ENCODE measurements at places on chromosomes 4 and X.

- no peak for DNase-seq
Observed at GRCh38 chr4:79820427-79820826, 252.6 kb downstream of the ANTXR2 start.

DNA sequence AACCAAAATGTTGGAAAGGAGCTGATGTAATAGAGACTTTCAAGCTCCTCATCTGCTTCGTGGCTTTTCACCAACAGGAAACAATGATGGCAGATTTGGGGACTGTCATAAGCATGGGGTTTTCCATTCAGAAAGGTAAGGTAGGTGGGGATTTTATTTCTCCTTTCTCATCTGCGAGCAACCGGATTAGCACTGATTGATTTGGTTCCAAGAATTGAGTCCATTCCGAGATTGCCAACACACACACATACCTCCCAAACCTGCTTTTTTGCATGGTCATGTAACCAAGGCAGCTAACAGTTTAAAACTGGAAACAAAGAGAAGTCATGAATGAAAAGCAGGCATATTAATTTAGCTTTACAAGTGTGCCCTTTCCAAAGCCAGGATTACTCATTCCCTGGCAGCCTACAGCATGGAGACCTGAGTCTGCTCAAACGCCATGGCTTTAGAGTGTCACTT is 63.0 kb upstream of the LNX1 start:
- DNase-seq: no peak

- peak; percentile 48 for DNase-seq
Observed at GRCh38 chr4:155342142-155342541, 34.6 kb downstream of the MAP9 start.

DNA sequence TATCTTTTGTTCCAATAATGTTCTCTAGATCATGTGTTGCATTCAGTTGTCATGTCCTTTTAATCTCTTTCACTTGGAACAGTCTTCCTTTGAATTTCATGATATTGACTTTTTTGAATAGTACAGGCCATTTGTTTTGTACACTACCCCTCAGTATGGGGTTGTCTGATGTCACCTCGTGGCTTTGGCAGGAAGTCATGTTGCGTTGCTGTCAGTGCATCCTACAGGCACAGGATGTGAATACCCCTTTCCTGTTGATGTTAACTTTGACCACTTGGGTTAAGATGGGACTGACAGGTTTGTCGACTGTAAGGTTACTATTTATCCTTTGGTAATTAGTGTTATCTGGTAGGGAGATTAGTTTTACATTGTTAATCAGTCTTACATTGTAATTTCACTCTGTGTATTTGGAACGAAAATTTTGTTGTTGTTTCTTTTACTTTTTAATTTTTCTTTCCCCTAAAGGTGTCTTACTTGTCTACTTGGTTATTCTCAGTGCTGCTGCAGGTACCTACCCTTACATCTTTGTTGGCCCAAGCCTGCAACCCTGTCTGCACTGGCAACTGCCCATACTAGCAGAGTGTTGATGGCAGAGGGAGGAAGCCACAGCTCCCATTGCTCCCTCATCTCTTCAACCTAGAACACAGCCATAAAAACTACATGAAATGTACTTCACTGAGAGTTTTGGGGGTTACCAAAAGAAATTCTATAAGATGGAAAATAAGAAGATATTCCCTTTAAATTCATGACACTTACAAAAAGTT is 14.7 kb upstream of the ATP8A1 start:
- no peak for DNase-seq

GRCh38 chr4:157521906-157522305 is 301.4 kb downstream of the GRIA2 start:
- DNase-seq: no peak

DNA sequence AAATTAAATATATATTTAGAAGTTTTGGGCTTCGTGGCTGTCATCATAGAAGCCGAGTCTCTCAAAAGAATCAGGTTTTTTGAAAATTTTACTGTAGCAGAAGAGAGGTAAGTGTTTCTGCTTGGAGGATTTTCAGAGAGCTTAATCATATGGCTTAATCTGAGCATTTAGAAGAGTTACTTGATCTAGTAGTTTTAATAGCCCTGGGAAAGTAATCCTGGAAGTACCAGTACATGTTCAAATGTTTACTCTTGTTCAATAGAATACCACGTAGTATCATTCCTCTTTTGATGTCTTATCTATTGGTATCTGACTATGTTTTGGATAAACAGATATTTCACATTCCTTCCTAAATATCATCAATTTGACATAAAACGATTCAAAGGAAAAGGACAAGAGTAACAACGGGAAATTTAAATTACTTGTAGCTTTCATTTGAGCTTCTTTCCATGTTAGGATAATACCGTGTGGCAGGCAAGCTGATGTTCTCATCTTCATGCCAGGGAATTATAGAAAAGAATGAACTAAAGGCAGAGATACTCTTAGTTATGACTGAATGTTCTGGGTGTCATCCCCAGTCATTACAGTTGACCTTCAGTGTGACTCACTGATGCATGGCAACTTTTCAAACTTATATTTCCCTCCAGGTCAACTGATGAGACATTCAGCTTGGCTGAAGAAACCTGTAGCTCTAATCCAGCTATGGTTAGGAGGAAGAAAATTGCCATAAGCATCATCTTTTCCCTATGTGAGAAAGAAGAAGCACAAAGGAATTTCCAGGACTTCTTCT is 89.8 kb downstream of the FNIP2 start:
- DNase-seq: peak; percentile 32

DNA sequence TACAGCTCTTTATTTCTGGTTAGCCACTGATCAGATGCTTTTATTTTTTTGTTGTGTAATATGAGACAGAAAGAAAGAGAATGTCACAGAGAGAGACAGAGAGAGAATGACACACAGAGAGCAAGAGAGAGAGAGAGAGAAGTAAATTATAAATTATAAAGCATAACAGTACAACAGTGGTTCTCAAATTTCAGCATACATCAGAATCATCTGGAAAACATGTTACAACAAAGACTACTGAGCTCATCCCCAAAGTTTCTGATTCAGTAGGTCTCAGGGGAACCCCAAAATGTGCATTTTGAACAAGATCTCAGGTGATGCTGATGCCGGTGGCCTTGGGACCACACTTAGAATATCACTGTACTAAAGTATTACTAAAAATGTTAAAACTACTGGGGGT is 245.8 kb upstream of the DIAPH2 start:
- no peak for DNase-seq

DNA sequence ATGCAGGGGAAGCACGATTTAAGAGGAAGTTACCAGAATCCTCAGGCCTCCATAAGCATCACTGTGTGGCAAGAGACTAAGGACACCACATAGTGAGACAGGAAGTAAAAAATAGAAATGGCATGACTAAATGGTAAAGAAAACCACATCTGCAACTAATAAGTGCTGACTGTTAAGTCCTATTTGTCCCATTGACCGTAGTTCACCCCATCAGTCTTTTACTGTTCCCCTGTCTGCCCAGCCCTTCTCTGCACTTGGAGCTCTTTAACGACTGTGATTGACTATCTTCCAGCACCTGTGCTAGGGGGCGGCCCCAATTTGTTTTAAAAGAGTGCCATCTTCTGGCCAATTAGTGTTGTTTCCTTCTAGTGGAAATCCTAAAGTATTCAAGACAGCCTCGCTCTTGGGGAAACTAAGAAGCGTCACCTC is 94.2 kb downstream of the MAOA start:
- DNase-seq: peak; percentile 48

DNA sequence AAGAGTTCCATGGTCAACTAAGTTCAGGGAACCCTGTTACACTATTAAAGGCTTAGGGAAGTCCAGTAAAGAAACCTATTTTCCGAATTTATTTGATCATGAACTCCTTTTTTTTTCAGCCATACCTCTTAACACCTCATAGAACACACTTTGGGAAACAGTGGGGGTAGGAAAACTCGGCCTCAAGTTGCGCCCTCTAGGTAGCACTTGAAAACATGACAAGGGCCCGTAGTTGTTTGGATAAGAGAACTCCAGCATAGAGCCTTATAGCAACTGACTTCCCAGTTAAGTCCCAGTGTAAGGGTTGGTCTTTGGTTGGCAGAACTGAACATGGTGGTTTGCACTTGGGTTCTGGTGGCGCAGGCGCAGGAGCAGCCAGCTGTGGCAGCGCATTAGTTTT is 14.4 kb downstream of the OGT start:
- DNase-seq: no peak

- no peak for DNase-seq
Observed at GRCh38 chrX:10071451-10072144, 85.2 kb upstream of the CLCN4 start.

DNA sequence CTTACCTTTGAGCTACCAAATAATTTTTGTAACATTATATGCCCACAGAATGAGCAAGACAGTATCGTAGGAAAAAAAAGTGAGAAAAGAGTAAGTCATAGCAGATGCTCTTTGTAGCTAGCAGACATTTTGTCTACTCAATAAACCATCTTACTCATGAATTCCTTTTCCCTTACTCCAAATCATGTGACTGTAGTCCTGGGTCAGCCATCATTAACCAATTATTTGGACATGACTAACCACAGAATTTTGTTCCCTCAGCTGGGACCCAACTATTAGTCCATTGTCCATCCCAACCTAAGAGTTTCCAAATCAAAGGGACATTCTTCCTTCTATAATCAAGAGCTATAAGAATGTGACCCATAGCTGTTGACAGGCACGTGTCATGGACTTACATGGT is 11.4 kb downstream of the UBE2D3 start:
- DNase-seq: peak; percentile 77

- DNase-seq: no peak
Observed at GRCh38 chrX:44506678-44507077, 36.0 kb downstream of the FUNDC1 start.

GRCh38 chr4:74499986-74500781 is 55.2 kb downstream of the AREG start:
- DNase-seq: no peak

- DNase-seq: peak; percentile 20
Observed at GRCh38 chrX:140733766-140734342, 24.3 kb downstream of the LINC00632 start.

- peak; percentile 26 for DNase-seq
Observed at GRCh38 chr4:154009191-154009590, 220.3 kb upstream of the SFRP2 start.

DNA sequence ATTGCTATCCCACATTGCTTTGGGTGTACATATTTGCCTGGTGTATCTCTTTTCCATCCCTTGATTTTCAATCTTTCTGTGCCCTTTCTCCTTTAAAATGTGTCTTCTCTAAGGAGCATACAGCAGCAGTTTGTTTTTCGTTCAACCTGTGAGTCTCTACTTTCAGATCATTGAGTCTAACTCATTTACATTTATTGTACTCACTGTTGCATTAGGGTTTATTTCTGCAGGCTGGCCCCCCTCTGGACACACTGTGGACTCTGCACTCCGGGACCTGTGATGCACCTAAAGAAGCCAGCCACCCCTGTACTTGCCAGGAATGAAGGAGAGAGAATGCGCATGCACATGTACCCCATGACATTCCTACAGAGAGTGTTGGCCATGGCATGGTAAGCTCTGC is 93.0 kb downstream of the FAM53A start:
- no peak for DNase-seq

- no peak for DNase-seq
Observed at GRCh38 chr4:105145903-105146275, 787 bp upstream of the TET2 start.

DNA sequence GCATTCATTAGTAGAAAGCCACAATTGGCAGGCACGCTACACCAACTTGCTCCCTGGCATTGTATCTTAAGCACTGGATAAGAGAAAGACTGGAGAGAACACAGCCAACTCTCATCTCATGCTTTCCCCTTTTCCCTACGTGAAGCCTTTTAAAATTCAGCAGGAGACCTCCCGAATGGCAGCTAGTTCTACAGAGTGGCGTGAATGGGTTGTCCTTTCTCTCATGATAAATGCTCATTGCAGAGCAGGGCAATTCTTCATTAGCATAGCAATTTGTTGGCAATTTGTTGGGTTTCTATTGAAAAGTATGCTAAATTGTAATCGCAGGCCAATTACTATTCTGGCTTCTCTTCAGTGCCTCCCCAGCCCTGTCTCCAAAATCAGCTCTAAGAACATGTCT is 48.0 kb downstream of the SEPTIN11 start:
- no peak for DNase-seq

DNA sequence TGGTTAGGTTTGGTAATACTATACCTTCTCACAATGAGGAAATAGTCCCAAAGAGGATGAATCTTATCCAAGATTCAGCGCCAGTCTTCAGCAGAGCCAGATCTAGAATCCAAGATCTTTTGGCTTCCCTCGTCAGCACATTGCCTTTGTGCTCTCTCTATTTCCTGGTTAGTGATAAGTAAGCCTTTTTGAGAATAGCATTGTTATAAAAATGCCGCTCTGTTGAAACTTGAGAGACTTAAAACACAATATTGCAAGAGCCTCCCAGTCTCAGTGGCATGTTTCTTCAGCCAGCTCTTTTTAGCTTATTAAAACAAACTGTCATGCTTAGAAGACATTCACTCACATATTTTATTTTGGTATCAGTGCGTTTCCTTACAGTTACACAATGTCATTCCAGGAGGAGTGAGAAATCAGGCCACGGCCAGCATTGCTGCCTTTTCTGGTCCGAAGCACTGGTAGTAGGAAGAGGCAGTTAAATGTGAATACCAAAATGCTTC is 141.4 kb downstream of the KLHL8 start:
- no peak for DNase-seq

DNA sequence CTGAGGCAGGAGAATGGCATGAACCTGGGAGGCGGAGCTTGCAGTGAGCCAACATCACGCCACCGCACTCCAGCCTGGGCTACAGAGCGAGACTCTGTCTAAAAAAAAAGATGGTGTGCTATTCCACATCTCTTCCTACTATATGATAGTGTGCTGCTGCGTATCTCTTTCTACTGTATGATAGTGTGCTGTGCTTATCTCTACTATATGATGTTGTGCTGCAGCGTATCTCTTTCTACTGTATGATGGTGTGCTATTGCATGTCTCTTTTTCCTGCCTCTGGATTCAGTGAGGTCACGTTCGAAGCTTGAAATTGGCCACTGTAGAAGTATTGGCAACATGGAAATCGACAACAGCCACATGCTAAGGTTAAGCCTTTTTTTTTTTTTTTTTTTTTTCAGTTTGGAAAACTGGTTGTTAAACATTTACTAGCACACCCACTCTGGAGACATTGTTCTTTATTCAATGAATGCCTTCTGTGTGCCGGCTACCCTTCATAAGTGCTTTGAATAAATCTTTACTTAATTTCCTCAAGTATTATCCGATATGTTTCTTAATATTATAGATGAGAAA is 31.0 kb downstream of the ARFIP1 start:
- no peak for DNase-seq

DNA sequence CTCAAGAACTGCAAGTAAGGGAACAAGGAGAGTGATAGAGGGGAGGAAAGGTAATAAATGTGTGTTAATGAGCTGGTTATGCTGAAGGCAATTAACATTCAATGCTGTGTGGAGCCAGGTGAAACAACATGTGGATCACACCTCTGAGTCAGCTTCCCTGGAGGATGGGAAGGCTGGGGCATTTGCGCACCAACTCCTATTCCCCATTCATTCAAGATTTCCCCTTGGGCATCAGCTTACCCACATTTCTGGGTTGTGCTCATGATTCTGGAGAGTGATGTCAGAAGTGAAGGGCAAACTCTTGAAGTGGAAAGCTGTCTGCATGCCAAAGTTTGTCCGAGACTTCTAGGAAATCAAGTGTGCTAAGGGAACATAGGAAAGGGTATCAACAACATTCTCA is 461.4 kb downstream of the MID1IP1 start:
- DNase-seq: no peak
